Activated CD8-positive, alpha-beta T cell treated with anti-CD3 and anti-CD28 coated beads, Interleukin-2, amount 10 ng/mL, durations not matched to agents 7 days and 5 days (primary cell): ENCODE measurements at places on chromosomes 1 and 21. TPM values are rescaled to one million over a fixed set of nuclear protein-coding genes. Genes with fewer than 3 reads are reported as not detected.
A peak's percentile ranks its signal among the peaks of the same experiment; 100 is the strongest.

DNA sequence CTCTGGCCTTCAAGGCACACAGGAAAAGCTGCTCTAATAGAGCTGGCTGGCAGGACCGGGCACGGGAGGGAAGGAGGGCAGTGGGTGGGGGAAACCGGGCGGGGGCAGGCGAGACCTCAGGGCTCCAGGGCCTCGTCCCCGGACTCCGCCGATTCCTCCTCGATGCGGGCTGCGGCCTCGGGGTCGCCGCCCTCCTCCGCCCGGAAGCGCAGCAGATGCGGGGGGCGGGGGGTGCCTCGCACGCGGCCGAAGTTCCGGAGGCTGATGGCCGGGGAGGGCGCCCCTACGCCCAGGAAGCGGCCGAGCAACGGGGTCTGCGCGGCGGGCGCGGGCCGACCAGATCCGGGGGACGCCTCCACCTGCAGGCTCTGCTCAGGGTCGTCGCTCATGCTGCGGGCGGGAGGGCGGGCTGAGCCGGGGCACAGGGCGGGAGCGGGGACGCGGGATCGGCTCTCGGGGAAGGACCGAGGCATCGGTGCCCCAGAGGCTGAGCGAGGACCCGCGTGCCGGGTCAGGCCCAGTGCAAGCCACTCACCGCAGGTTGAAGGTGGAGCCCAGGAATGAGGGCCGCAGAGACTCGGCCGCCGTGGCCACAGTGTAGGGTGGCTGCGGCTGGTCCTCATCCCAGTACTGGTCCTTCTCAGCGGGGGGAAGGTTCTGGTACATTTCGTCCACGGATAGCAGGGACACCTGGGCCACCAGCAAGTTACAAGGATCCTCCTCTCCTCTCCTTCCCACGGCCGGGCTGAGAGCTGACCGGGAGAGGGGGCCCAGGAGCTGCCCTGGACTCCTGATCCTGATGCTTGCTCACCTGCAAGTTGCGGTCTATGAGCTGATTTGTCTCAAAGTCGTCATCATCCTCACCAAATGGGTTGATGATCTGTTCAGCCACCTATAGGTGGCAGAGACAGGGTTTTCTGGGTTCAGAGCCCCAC, 3.6 kb downstream of the BEST4 start:
- H3K27me3 ChIP-seq, result no peaks in the 10 kb centered on the region
- peak overlapping the region; percentile 65 for H3K4me3 ChIP-seq
- peaks cover 34% of the 10 kb centered on the region for H3K36me3 ChIP-seq
- peak; percentile 59 for DNase-seq
- peaks cover 41% of the 10 kb centered on the region for H3K4me1 ChIP-seq

DNA sequence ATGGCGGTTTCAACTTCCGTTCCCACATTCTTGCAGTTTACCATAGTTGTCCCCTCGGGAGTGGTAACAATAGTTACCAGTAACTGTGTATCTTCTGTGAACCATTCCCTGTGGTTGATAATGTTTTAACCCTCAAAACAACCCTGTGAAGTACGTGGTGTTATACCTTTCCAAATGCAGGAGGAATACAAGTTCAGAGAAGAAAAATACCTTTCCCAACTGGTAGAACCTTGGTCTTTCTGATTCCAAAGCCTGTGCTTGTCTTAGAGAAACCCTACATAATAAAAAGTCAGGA, 789 bp downstream of the BTF3L4 start:
- DNase-seq, result no peak
- H3K27me3 ChIP-seq, result no peaks in the 10 kb centered on the region
- H3K4me1 ChIP-seq, result peaks cover 50% of the 10 kb centered on the region
- H3K27ac ChIP-seq, result peak overlapping the region; percentile 96
- H3K36me3 ChIP-seq, result peaks cover 31% of the 10 kb centered on the region

DNA sequence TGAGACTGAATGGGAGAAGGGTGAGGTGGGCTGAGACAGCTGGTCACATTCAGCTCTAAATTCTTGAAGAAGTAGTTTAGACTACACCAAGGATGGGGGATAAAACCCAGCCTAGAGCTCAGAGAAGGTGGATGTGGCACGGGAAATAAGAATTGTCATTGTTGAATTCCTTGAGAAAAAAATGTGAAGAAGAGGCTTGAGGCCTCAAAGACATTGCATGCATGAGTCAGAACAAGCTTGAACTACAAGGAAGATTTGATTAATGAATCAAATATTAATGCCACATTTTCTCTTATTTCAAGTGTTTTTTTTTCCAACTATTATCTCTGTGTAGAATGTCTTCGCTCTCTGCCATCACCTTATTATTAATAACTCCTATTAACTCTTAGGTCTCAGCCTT, 58.9 kb downstream of the MAP3K7CL start:
- no peaks in the 10 kb centered on the region for H3K4me1 ChIP-seq
- H3K27ac ChIP-seq, result no peak overlapping the region
- H3K36me3 ChIP-seq, result no peaks in the 10 kb centered on the region
- H3K27me3 ChIP-seq, result no peaks in the 10 kb centered on the region

DNA sequence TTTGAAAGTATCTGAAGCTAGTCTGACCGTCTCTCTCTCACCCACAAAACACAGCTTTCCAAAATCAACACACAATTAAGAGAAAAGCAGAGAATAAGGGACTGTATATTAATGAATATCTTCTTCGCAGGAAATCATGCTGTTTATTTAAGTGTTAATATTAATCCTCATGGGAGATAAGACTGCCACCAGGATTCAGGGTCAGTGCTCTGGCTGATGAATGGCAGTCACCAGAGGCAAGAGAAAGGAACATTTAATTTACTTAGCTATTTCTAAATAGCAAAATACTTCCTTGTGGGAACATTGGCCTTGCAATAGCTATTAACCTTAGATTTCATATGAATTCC, 2.2 kb downstream of the SCYL3 start:
- no peak for DNase-seq
- H3K27ac ChIP-seq, result peak overlapping the region; percentile 84
- peak overlapping the region; percentile 85 for H3K4me3 ChIP-seq
- H3K36me3 ChIP-seq, result peaks cover 33% of the 10 kb centered on the region

- H3K36me3 ChIP-seq, result no peaks in the 10 kb centered on the region
- H3K4me1 ChIP-seq, result no peaks in the 10 kb centered on the region
These were observed 692.0 kb downstream of the NCAM2 start for GRCh38 chr21:21690068-21690665.

The UMODL1 gene
- total RNA-seq, result not detected

The DFFB gene
- 10.2 TPM for total RNA-seq
